Head of caudate nucleus (tissue), 42 donors: ENCODE measurements at places on chromosomes 5 and 9.

DNA sequence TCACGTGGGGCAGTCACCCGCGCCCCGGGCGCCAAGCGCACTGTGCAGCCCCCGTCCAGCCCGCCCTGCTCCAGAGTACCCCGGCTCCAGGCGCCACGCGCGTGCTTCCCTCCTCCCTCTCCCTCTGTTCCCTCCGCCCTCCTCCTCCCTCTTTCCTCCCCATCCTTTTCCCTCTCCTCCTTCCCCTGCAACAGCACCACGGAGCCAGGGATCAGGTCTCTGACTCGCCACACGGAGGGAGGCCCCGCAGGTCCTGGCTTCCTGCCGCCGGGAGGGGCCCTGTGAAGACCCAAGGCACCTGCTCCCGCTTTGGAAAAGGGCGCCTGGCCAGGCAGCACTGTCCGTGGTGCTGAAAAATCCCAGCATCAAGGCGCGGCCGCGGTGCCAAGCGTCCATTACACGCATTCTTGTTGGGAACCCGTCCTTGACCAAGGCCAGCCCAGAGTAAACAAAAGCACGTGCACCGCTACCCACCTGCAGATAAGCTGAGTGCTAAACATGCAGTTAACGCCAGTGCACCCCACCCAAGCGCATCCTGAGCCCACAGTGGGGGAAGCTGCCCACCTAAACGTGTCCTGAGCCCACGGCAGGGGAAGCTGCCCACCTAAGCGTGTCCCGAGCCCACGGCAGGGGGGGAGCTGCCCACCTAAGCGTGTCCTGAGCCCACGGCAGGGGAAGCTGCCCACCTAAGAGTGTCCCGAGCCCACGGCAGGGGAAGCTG is 21.7 kb downstream of the SLC6A18 start:
- no peak for DNase-seq

GRCh38 chr5:123286891-123287290 is 136.3 kb downstream of the CEP120 start:
- no peak for DNase-seq

GRCh38 chr5:128674837-128675446 is 136.9 kb upstream of the FBN2 start:
- DNase-seq: peak; percentile 65

GRCh38 chr9:129336130-129336528 is 158.1 kb upstream of the IER5L start:
- no peak for DNase-seq

DNA sequence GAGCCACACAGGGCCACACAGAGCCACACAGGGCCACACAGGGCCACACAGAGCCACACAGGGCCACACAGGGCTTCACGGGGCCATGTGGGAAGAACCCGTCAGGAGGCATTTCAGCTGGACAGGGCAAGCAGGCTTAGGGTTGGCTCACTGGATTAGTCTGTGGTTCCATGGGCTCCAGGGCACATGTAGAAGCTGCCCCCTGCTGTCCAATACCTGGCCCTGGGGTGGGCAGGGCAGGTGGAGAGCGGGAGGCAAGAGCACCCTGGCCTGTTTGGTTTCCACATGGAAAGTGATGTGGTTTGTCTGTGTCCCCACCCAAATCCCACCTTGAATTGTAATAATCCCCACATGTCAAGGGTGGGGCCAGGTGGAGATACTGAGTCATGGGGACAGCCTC is 16.4 kb upstream of the LPCAT1 start:
- no peak for DNase-seq

DNA sequence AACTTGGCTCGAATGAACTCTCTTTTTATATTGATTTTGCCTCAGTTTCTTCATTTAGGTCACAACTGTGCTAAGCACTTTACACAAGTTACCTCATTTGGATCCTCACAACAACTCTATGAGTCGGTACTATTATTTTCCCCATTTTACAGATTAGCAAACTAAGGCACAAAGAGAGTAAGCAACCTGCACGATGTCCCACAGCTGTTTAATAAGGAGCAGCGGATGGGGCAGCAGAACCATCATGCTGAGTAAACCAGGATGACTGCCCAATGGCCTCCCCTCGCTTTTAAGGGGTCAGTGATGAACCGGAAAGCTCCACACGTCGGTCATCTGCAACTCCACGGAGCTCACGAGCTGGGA is 607 bp downstream of the PRELID2 start:
- DNase-seq: no peak

DNA sequence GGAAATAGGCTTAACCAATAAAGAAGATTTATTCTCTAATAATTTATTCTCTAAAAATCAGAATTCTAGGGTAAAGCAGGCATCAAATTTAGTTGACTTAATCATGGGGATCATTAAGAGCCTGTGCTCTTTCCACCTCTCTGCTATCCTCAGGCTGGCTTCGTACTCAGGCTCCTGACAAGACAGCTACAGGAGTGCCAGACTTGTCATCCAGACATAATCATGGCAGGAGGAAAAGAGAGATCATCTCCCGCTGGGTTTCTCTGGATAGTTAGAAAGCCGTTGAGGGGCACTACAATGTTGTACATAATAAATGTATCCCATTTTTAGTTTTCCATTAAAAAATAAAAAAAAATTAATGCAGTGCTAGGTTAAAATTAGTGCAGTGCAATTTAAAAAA is 171.9 kb downstream of the SEC61B start:
- DNase-seq: no peak

DNA sequence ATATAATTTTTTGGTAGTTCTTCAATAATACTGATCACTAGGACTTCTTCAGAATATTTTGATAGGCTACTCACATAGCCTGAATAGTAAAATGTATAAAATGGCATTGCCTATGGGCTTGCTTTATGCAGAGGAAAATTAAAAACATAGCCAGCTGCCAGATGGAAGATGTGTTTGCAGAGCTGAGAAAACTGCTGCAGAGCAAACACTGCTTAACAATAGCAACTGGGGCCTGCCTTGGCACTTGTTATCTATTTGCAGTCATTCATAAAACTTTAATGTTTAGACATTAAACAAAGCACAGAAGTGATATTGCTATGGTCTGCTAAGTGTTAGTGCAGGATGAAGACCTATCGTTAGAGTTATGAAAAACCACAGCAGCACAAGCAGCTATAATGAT is 151.5 kb upstream of the SMC2 start:
- DNase-seq: no peak

- DNase-seq: no peak
Observed at GRCh38 chr9:12719431-12719830, 26.2 kb downstream of the TYRP1 start.

GRCh38 chr5:76525956-76526355 is 97.2 kb downstream of the F2RL2 start:
- no peak for DNase-seq

DNA sequence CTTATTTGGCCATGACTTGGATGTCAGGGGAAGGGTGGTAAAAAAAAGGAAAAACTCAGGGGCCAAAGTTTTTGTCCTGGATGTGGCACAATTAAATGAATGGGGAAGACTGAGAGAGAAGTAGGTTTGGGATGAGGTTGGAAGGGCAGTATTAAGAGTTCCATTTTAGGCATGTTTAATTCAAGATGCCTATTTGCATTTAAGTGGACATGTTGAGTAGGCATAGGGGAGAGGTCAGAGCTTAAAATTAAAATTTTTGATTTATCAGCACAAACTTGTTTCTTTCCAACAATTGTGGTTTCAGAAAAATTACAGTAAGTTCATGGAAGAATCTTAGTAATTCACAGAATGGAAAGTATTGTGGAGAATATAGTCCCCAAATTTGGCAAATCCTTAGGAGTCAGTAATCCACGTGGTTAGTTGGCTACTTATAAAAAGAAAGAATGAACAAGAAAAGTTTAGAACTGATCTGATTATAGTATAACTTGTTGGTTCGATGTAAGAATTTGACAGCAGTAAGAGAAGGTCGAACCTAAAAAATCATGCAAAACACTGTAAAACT is 265.9 kb downstream of the SAXO1 start:
- no peak for DNase-seq

- DNase-seq: peak; percentile 58
Observed at GRCh38 chr5:78537821-78538220, 110.8 kb downstream of the LHFPL2 start.

GRCh38 chr9:107478805-107479204 is 10.8 kb downstream of the KLF4 start:
- no peak for DNase-seq

GRCh38 chr5:4989118-4989517 is 151.0 kb upstream of the ADAMTS16 start:
- no peak for DNase-seq

DNA sequence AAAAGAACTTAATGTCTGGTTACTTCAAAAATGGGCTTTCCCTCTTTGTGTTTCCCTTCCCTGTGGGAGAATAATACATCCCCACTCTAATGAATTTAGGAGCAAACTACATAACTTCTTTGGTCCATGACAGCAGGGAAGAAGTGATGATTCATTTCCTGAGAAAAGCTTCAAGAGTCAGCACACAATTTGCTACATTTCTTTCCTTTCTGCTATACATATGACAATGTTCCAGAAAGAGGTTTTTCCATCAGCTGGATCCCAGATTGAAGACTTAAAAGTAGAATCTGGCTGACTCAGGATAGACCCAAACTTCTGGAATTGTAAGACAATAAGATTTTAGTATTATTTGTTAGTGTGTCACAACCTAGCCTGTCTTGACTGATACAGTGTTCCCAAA is 126.1 kb downstream of the DRD1 start:
- DNase-seq: no peak

DNA sequence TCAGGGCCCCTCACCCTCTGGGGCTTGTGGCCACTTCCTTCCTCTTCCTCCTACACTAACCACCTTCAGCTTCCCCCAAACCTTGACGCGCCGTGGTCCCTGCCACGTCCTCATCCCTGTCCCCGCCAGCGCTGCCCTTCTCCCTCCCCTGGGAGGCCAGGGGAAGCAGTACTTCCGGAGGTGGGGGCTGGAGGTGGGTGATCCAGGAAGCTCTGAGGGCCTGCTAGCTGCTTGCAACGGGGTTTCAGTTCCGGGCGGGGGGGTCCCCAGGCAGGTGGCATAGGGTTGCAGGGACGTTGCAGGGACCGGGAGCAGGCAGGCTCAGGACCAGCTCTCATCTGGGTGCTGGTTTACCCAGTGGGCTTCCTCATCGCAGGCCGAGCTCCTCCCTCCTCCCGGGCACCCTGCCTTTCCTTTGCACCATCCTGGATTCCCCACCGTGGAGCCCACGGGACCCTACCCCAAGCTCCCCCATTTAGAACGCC is 70.0 kb downstream of the RXRA start:
- no peak for DNase-seq

DNA sequence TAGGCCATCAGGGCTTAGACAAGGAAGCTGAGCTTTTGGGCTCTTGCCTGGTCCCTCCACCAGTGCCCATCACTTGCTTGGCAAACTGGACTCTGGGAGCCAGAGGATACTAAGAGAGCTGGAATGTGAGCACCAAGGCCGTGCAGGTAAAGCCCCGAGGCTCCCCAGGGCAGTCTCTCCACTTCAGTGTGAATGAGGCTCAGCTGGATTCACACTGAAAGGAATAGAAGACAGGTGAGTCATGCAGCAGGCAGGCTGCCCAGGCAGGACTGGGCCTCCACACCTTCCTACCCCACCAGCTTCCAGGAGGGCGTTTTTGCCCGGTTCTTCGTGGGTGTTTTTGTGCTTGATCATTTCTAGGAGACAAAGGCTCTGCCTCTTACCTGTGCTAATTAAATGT is 7.3 kb upstream of the CTSV start:
- peak; percentile 21 for DNase-seq

- DNase-seq: no peak
Observed at GRCh38 chr9:3698076-3698475, 172.3 kb upstream of the RFX3 start.

- no peak for DNase-seq
Observed at GRCh38 chr5:40828690-40829661, 6.0 kb downstream of the RPL37 start.

DNA sequence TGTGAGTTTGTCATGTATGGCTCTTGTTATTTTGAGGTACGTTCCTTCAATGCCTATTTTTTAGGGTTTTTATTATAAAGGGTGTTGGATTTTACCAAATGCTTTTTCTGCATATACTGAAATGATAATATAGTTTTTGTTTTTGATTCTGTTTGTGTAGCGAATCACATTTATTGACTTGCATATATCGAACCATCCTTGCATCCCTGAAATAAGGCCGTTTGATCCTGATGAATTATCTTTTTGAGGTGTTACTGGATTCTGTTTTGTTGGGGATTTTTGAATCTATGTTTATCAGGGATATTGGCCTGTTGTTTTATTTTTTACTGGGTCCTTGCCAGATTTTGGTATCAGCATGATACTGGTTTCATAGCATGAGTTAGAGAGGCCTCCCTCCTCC is 25.9 kb downstream of the SELENOP start:
- no peak for DNase-seq

GRCh38 chr5:74322944-74323343 is 317.6 kb downstream of the ENC1 start:
- no peak for DNase-seq

- peak; percentile 35 for DNase-seq
Observed at GRCh38 chr5:68898951-68899471, 194.8 kb upstream of the SLC30A5 start.

GRCh38 chr9:26811106-26811505 is 81.5 kb downstream of the CAAP1 start:
- no peak for DNase-seq

- DNase-seq: peak; percentile 37
Observed at GRCh38 chr9:105290418-105290817, 46.0 kb downstream of the SLC44A1 start.

DNA sequence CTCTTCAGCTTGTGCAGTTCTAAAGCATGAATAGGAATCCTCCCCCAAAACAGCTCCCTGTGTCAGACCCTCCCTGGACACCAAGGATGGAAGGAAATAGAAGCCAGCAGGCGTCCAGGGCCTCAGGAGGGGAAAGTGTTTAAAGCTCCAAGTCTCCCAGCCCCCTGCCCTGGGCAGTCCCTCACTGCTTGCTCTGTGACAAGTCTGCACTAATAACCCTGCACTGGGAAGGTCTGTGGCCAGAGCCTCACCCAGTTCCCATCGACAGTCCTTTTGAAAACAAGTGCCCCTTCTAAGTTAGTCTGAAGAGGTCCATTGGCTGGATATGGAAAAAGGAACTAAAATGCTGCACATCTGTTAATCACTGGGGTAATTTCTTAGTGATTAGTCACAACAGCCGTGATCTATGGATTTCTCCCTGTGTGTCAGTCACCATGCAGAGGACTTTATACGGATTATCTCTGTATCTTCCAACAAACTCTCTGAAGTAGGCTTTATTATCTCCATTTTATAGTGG is 195.3 kb downstream of the FBXL7 start:
- DNase-seq: no peak

DNA sequence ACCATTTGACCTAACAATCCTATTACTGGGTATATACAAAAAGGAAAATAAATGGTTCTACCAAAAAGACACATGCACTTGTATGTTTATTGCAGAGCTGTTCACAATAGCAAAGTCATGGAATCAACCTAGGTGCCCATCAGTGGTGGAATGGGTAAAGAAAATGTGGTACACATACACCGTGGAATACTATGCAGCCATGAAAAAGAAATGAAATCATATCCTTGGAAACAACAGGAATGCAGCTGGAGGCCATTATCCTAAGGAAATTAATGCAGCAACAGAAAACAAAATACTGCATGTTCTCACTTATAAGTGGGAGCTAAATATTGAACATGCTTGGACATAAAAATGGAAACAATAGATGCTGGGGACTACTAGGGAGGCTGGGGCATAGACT is 534.1 kb upstream of the SGCD start:
- DNase-seq: no peak
